Daoy (cell line): ENCODE measurements at places on chromosomes 5 and 9. TPM values are rescaled to one million over a fixed set of nuclear protein-coding genes. Genes with fewer than 3 reads are reported as not detected.

The FAM151B gene
- total RNA-seq, result 4.3 and 7.0 TPM in 2 replicates

The TPRN gene
- total RNA-seq, result 11.7 and 12.8 TPM in 2 replicates

The PCDHB6 gene
- 0.69 and 2.9 TPM in 2 replicates for total RNA-seq

The CCDC180 gene
- 1.3 and 1.9 TPM in 2 replicates for total RNA-seq

The DAB2 gene
- total RNA-seq, result 8.3 and 10.3 TPM in 2 replicates

DNA sequence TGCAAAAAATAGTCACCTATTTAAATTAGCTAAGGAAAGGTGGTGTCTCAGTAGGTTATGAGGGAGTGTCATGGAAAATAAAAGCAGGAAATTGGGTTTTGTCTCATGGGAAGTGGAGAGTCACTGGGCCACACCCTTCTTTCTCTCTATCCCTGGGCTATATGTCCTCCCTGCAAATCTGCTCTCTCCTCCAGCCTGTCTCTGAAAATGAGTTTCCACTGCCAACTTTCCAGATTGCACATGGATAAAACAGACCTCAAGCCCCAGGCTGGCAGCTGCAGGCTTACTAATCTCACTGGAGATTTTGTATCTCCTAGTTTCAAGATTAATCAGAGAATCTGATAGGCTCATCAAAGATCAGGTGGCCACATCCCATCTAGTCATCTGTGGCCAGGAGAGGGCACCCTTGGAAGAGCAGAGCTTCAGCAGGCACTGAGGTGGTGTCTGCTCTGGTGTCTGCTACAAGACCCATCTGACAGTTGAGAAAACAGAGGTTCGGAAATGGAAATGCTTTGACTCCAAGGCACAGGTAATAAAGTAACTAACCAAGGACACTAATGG, 178.9 kb downstream of the MSX2 start:
- DNase-seq, result no peak

DNA sequence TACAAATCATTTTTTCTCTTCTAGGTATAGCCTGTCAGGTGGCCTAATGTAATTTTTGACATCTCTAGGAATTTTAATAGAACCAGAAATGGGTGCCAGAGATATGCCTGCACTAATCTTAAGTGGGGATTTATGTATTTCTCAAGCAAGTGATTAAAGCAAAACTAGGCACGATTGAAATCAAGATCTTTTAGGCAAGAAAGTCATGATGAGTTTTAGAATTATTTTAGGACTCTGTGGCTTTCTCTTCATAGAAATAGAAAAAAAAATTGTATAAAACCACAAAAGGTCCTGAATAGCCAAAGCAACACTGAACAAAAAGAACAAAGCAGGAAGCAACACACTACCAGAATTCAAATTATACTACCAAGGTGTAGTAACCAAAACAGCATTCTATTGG, 952 bp upstream of the AMACR start:
- no peak for DNase-seq

DNA sequence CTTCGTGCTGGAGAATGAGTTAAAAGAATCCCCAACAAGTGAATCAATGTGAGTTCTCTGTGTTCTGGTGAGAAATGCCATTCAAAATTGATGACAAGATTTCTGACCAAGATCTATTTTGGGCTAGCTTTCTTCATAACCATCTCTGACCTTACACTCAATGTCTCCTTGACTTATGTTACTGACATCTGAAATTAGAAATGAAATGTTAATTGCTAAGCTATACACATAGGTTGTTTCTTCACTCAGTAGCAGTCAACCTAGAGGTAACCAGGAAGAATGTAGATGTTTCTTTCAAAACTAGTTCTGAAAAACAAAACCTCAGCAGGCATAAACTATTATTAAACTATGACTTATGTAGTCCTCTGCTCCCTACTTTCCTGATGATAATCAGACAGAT, 2220.7 kb upstream of the C9orf72 start:
- no peak for DNase-seq

DNA sequence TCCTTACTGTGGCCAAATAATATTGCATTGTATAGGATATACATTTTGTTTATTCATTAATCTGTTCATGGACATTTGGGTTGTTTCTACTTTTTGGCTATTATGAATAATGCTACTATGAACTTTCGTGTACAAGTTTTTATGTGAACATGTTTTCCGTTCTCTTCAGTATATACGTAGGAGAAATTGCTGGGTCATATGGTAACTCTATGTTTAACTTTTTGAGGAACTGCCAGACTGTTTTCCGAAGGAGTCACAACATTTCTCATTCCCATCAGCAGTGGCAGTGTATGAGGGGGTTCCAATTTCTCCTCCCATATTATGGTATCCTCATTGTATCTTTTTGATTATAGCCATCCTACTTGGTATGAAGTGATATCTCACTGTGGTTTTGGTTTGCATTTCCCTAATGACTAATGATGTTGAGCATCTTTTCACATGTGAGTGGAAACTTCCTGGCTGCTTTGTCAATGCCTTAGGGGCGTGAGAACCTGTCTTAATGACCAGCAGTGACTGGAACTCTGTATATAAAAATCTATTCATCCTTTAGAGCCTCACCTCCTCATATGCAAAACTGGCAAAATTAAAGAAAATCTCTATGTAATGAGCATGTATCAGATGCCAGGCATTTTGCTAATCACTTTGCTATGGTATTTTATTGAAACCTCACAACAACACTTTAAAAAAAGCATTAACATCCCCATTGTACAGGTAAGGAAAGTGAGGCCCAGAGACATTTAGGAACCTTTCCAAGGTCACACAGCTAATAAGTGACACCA, 47.8 kb upstream of the TGFBR1 start:
- DNase-seq, result peak; percentile 91

DNA sequence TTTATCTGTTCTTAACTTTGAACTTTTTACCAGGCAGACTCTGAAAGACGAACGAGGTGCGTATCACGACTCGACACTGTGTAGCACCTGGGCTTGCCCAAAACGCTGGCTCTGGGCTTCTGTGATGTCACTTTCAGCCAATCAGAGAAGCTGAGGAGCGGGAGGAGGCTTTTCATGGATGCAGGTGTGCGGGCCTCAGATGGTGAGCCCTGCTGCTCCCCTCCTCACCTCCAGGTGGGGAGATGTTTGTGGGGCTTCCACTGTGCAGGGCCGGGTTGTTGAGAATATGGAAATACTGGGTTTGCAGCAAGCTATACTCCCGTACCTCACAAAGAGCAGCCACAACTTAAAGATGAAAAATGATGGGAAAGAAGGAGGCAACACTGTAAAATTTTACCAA, 246.3 kb downstream of the IRX2 start:
- no peak for DNase-seq

GRCh38 chr5:124880903-124881697, 134.7 kb upstream of the ZNF608 start:
- no peak for DNase-seq

DNA sequence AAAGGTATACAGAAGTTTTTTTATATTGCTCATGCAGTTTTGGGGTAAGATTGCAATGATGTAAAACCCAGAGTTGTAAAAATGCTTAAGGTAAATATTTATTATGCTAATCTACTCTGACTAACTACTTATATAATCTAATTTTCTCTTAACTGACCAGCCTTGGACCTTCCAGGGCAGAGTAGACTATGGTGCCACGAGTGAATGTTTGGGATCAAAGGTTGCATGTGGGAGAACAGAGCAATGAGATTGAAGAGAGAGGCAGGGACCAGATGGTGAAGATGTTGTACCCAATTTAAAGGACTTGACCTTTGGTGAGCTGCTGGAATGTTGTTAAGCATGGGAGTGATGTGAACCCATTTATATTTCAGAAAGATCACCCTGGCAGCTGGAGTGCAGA, 34.8 kb upstream of the PANK3 start:
- DNase-seq, result no peak
